H54 (cell line): ENCODE measurements at places on chromosomes 5 and 9.

DNA sequence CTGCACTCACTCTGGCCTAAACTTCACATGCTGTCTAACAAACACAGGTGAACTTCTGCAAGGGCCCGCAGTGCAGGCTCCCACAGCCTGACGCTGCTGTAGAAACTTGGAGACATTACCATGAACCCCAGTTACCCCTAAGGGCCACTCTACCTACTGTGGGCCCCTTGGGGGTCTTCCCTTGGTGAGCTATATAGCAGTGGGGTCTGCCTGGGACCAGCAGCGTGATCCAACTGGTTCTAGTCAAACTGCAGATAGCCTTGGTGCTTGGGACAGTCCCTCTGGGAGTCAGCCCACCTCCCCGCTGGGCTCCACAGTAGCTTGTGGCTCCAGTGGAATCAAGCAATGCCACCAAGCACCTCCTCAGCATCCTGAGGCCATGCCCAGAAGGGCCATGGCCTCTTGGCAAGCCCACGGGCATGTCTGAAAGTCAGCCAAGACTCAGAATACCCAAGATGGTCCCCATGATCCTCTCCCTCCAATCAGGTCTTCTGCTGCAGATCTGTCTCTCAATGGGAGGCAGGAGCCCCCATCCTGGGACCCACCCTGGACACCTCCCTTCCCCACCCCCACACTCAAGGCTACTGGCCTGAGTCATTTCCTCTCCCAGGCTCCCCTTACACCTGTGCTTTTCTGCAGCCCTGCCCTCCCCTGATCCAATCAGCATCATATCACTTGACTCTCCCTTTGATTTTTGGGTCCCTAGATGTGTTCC lies 230.0 kb upstream of the IRX1 start:
- DNase-seq, result no peak

DNA sequence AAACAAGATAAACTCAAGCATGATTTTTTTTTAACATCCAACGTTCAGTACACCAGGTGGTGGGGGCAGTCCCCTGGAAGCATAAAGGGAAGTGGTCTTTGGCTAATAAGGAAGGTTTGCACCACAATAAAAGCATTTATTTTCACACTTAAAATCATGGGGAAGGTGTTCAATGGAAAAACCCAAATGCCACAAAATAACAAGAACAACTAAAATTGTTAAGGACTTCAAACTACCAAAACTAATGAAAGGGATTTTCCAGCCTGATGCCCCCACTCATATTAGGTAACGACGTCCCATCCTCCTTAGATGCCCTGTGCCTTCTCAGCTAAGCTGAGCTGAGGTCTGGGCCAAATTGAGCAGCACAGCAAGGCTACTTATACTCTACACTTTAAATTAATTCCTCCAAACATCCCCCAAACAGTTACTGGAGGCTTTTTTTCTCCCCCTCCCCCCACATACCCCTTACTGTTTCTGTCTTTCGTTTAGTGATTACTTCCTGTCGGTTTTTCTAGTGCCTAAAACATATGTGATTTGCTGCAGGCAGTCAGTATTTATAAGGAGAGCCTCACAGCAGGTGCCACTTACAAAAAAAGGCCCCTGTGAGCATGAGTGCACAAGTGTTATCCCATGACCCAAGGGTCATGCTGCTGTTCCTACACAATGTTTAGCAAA lies 259.7 kb upstream of the ZNF608 start:
- DNase-seq, result no peak

- no peak for DNase-seq
These were observed 171.3 kb downstream of the ST8SIA4 start for GRCh38 chr5:100731768-100732167.

GRCh38 chr9:83935276-83935935 lies 14.2 kb upstream of the KIF27 start:
- no peak for DNase-seq

GRCh38 chr9:107243742-107244141 lies 39.3 kb upstream of the RAD23B start:
- DNase-seq, result peak; percentile 40
